ENCODE measurements at places on chromosomes 5 and 9.

DNA sequence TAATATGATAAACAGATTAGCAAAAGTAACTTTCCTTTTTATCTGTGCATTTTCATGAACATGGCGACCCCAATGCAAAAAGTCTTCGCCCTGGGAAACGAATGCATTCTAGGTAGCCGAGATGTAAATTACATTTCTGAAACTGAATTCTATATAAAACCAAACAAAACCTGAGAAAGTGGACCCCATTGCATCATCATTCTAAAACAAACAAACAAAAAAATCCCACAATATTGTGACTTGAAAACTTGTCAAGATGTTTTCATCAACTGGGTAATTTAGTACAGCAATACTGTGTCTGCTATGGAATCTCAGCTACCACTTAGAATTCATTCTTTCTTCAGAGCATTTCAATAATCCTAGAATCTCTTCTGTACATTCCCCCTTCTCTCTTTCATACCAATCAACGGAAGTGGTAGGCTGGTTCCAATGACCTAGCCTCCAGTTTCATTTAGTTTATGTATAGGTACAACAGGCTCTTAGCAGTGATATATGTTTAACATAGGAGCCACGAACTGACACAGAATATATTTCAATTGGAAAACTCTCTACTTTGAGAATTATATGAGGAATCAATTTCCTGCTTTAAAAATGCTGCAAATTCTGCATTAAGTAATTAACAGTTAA, 85.6 kb downstream of the FBXW11 start:
- no peak for DNase-seq

GRCh38 chr5:175711472-175712312, 53.8 kb downstream of the HRH2 start:
- DNase-seq = no peak

- DNase-seq = no peak
Measured at GRCh38 chr9:21584890-21585289, 102.8 kb upstream of the IFNE start.

GRCh38 chr5:95887977-95888376, 65.5 kb upstream of the GLRX start:
- DNase-seq = no peak

- DNase-seq = no peak
Measured at GRCh38 chr9:138009016-138009802, 131.6 kb downstream of the CACNA1B start.

- DNase-seq = no peak
Measured at GRCh38 chr5:66869347-66869746, 273.2 kb downstream of the MAST4 start.

GRCh38 chr9:38363589-38363925, 28.9 kb upstream of the ALDH1B1 start:
- DNase-seq = no peak

GRCh38 chr5:33166522-33166921, 274.2 kb upstream of the TARS1 start:
- DNase-seq = no peak

GRCh38 chr5:76714751-76715485, 1.0 kb upstream of the F2R start:
- DNase-seq = no peak

GRCh38 chr9:122040561-122041242, 52.4 kb downstream of the TTLL11 start:
- no peak for DNase-seq

DNA sequence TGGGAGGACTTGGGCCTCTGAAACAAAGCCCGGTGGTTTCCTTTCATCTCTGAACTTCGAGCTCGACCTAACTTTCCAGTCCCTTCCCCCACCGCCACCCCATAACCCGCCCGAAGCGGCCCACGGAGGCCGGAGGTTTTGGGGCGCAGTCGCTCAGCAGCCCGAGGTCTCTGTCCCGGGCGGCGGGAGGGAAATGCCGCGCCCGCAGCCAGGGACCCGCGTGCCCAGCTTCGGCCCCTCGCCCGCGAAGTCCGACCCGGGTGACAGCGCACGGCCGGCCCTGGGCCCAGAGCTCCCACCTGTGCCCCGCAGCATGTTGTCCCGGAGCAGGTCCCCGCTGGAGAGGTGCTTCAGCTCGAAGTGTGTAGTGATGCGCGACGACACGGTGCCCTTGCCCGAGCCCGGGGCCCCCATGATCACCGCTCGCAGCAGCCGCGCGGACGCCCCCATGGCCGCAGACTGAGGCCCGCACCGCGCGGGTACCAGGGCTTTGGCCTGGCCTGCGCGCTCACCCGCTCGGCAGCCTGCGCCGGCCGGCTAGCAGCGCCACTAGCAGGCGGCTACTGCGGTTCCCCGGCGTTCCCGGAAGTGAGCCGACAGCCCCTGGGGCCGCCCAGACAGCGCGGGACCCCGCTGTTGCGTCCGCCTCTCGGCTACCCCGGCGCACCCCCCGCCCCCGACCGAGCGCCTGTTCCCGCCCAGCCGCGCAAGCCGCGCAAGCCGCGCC, at the start of gene AK3:
AK3 (minus strand) TSS at position 565 of the 727 bp plus-strand sequence; CDS start at position 450, 115 bp downstream.
- DNase-seq = peak; percentile 82

DNA sequence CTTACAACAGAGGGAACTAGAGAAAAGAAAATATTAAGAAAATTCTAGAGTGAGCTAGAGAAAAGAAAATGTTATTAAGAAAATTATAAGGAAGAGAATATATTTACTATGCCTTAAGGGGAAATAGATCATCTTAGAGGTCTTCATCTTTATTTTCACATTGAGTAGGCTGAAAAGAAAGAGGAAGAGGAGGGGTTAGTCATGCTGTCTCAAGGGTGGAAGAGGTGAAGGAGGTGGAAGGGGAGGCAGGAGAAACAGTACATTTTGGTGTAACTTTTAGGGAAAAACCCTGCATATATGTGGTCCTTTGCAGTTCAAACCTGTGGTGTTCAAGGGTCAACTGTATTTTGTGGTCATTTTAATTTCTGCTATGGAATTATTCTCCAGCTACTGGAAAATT, 46.6 kb downstream of the PPIP5K2 start:
- no peak for DNase-seq

GRCh38 chr5:165579911-165580310, 2074.5 kb downstream of the MAT2B start:
- DNase-seq = peak; percentile 64

DNA sequence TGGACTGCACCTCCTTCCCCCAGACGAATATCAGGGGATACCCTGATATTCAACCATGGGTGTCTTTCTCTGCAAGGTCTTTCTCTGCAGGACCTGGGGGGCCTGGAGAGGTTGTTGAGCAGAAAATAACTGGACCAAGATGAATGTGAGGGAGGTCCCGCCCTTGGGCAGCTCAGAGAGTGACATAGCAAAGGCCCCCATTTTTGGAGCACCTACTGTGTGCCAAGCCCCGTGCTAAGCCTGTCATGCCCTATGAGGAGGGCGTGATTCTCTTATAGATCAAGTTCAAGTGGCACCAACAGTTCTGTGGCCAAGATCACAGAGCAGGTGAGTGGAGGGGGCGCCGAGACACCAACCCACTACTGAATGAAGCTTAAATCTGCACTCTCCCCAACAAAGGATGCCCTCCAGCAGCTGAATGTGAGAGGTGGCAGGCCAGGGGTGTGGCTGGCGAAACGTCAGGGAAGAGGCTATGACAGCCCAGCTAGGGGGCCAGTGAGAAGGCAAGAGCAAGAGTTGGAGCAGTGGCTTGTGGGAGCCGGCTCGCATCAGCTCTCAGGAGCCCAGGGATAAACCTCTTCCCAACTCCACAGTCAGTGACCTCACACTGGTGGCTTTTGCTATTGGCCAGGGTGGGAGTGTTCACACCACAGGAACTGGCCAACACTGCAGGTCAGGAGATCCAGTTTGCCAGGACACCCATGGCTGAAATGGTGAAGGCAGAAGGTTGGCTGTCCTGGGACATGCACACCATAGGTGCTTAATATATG, 5.3 kb downstream of the SARDH start:
- no peak for DNase-seq

GRCh38 chr5:144125163-144125726, 45.2 kb downstream of the YIPF5 start:
- DNase-seq = peak; percentile 100

DNA sequence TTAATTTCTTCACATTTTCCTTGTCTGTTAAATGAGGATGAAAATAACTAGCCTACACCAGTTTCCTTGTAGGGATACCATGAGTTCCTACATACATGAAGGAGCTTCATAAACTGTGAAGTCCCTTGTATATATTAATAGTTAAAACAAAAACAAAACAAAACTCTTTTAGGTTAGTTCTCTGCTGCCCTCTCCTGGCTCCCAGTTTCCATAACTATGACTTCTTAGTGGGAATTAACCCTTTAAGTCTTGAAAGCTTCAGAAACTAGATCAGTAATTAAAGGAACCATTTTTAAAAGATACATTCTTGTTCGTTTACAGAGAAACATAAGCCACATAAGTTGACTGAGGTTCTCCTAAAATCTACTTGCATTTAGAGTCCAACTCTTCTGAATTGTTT, 500.0 kb upstream of the C9orf72 start:
- DNase-seq = peak; percentile 42

DNA sequence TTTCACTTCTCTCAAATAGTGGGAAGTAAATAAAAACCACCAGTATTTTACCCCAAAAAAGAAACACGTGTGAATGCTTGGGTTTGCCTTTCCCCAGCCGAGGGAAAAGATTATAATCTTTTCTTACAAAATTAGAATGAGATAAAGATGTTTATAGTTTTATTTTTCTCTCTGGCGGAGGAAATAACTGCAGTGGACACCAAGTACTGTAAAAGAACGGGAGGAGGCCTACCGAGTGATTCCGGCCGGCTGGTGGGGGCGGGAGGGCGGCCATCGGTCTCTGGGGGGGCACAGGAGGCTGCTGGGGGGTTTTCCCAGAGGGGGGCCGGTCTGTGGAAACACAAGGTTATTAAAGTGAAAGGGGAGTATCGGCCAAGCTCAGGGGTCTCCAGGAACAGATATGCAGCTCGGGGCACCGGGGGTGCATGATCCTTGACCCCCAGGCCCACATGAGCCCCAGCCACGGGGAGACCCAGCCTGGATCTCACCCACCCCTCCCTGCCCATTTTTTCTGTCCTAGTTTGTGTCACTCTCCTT, 29.4 kb downstream of the LCP2 start:
- no peak for DNase-seq

DNA sequence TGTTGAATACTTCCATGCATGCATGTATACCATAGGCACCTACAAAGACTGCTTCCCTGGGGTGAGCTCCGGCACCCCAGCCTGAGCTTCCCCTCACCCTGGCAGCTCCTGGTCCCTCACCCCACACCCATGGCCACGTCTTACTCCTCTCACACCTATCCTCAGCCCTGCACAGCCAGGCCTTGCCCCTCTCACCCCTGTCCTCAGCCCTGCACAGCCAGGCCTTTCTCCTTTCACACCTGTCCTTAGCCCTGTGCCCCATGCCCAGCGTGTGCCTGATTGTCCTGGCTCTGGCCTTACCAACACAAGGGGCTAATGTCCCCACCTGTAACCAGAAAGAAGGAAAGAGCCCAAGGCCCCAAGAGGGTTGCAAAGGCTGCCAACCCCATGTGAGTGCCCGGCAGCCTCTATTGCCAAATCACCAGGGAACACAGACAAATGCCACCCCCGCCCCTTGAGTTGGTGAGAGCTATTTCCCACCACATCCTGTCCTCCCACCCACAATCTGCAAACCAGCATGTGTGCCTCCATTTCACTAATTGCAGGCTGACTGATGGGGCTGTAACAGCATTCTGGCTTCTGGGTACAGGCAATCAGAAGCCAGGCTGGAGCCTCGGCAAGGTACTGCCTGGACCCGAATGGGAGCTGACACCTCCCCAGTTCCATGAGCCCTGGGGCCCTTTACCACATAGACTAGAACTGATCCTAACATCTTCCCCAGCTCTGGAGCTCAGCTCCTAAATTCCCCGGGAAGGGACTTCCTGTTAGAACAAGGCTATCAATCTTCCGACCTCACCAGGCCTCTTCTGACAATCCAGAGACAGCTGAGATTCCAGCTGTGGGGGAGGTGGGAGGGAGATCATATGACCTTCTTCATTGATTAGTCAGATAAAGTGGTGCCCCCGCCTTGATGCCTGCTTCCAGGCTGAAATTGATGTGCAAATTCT, 78.2 kb downstream of the FAM114A2 start:
- DNase-seq = peak; percentile 27

GRCh38 chr9:4362281-4362680, 62.4 kb upstream of the GLIS3 start:
- no peak for DNase-seq

GRCh38 chr9:15423231-15423985, 732 bp downstream of the SNAPC3 start:
- no peak for DNase-seq

- DNase-seq = no peak
Measured at GRCh38 chr5:134127376-134127861, 12.9 kb downstream of the TCF7 start.

GRCh38 chr5:113293068-113293974, 141.5 kb downstream of the TSSK1B start:
- DNase-seq = no peak

DNA sequence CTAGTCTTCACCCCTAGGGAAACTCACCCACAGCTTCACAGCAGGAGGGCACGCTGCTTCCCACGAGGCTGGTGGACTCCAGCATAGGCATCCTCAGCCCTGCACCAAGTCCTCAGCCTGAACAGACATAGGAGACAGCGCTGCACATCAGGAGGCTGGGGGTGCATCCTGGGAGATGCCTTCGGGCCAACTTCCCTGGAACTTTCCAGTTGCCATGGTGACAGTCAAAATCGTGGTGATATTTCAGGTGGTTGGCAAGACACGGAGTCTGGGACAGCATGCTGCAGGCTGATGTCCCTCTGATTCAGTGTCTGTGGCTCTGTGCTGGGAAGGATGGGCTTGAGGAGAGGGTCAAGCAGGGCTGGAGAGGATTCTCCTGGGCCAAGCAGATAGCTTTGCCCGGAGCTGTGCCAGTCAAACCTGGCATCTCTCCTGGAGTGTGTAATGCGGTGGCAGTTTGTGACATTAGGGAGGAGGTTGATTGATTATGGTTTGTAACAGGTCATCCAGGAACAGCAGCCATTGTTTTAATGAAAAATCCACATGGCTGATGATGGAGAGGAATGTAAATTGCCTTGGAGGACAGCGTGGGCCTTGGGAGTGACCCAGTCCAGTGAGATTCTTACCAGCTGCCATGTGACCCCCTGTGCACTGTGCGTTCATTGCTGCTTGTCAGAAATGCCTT, 35.6 kb upstream of the SEMA4D start:
- no peak for DNase-seq

GRCh38 chr5:130078661-130079060, 174.4 kb downstream of the CHSY3 start:
- no peak for DNase-seq

Measured in amniotic epithelial cell (primary cell).